ENCODE measurements at places on chromosomes 3 and 15. TPM values are rescaled to one million over a fixed set of nuclear protein-coding genes. Genes with fewer than 3 reads are reported as not detected.
A peak's percentile ranks its signal among the peaks of the same experiment; 100 is the strongest.

DNA sequence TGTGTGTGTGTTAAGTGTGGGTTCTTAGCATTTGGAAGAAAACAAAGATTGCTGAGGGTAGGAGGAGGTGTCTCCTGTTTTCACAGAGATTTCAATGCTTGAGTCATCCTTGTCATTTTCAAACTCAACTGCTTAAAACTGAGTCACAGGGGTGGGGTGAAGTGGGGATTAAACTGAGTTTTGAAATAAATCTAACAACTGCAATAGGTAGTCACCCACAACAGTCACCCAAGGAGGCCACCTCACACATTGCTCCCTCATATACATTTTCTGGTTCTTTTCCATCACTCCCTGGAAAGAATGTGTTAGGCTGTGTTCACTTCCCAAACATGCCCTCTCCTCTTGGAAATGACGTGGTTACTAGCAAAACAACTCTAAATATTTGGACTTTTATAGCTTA lies 187.7 kb upstream of the CMC1 start:
- peak; percentile 37 for DNase-seq

Gene CSPG5
- total RNA-seq = 1.2 TPM

- DNase-seq = no peak
Observed at GRCh38 chr15:59543721-59544547, 67.6 kb upstream of the GCNT3 start.

DNA sequence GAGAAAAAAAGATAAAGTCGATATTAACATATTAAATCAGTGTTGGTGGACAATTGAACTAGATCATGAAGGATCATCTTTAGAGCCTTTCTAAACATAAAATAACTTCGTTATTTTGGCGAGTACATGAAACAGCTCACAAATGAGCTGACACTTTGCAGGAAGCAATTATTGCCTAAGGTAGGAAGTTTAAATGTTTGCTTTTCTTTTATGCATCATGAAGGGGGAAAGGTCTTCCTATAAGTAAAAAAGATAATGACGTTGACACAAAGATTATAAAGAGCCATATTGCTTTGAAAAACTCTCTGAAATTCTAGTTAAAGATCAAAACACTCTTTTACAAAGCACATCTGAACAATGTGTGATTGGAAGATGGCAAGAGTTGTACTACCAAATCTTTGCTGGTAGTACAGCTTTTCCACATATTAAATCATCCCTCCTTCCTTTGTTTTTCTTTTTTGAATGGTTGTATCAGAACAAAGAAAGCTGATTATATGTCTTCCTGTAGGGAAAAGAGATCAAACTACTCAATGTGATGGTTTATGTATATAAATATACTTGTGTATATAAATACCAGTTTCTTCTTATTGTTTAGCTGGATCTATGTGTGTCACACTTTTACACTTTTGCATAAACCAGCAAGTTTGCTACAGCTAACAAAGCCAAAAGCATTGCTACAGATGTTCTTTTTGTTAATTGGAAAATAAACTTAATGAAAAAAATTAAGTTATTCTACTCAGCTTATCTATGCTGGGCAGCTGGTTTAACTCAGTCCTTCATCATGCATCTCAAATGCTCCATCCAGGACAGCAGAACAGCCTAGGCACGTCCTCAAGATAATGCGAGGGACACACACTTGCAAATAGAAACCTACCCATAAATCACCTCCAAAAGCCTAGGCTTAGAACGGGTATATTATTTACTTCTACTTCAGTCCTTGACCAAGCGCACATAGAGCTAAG lies 850.8 kb upstream of the ROBO1 start:
- no peak for DNase-seq

Gene CCDC13
- 1.3 TPM for total RNA-seq

DNA sequence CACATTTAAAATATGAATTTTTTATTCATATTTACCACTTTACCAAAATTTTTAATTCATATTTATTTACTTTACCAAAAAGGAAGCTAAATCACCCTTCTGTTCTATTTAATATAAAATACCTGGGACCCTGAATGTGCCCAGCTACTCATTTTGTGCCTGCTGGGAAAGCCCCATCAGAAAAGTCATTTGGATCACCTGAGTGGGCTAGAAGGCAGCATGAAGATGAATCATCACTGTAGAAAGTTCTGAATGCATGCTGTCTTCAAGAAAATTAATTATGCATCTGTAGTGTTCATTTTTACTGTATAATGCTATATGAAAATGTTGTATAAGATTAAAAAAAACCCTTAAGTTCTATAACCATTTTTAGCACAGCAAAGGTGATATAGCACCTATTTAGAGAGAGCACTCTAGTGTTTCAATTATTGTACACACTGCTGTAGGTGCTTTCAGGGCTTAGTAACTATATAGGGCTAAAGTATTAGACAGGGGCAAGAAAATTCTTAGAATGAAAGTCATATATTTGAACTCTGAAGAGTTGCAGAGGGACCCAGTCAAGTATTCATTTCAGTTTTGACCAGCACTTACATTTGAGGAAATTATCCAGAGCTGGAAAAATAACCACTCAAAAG lies 175.1 kb downstream of the NFKBIZ start:
- DNase-seq = no peak

Gene MLF1
- 14.3 TPM for total RNA-seq

DNA sequence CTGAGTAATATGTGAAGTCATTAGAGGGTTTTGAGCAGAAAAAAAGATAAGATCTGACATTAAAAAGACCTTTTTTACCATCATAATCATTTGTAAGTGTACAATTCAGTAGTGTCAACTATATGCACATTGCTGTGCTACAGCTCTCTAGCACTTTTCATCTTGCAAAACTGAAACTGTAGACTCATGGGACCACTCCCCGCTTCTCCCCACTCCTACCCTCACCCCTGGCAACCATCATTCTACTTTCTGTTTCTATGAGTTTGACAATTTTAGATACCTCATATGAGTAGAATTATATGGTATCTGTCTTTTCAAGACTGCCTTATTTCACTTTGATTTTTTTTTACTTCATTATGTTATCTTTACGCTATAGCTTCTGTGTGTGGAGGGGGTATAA lies 112.8 kb downstream of the NSUN3 start:
- DNase-seq = no peak

Gene GOLGA6L7
- not detected for total RNA-seq

Gene MFSD1
- 62.2 TPM for total RNA-seq

Data from astrocyte (in vitro differentiated cells and primary cell).